Stimulated activated CD8-positive, alpha-beta memory T cell treated with anti-CD3 and anti-CD28 coated beads, Interleukin-4, amount 100 ng/mL, for 1 hour (primary cell): ENCODE measurements at places on chromosomes 5 and 9.

- DNase-seq: no peak
Measured at GRCh38 chr5:75053304-75054133, 1.2 kb upstream of the GCNT4 start.

- DNase-seq: no peak
Measured at GRCh38 chr9:137540536-137540935, 9.7 kb downstream of the PNPLA7 start.

GRCh38 chr5:65125591-65126541, 355.9 kb downstream of the ADAMTS6 start:
- DNase-seq: no peak

GRCh38 chr5:139926797-139927503, 116.1 kb downstream of the NRG2 start:
- DNase-seq: no peak

GRCh38 chr9:136673975-136674785, 11.5 kb downstream of the EGFL7 start:
- no peak for DNase-seq
